ENCODE measurements at places on chromosomes 16 and 17. TPM values are rescaled to one million over a fixed set of nuclear protein-coding genes. Genes with fewer than 3 reads are reported as not detected.
A peak's percentile ranks its signal among the peaks of the same experiment; 100 is the strongest.

KCNJ12 gene
- not detected for total RNA-seq

GRCh38 chr17:9810100-9810949, 11.6 kb downstream of the GSG1L2 start:
- no peak for DNase-seq
- no peaks in the 10 kb centered on the region for H3K36me3 ChIP-seq
- no peak overlapping the region for H3K4me3 ChIP-seq

DNA sequence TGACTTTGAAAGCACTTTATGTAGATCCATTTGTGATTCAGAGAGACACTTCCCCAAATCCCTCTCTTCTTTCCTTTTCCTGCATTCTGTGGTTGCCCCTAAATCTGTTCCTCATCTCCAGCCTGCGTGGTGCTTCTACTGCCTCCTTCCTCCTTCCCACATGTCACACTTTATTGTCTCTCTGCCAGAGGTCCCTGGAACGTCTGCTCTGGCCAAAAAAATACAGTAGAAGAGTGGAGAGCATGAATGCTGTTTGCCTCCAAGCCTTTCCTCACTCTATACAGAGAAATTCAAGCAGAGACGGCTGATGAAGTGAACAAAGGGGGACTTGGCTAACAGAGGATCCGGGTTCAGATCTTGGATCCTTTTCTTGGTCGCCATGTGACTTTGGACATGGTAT, 22.8 kb upstream of the IRX3 start:
- H3K4me3 ChIP-seq = no peak overlapping the region
- no peak for DNase-seq
- no peaks in the 10 kb centered on the region for H3K36me3 ChIP-seq

DNA sequence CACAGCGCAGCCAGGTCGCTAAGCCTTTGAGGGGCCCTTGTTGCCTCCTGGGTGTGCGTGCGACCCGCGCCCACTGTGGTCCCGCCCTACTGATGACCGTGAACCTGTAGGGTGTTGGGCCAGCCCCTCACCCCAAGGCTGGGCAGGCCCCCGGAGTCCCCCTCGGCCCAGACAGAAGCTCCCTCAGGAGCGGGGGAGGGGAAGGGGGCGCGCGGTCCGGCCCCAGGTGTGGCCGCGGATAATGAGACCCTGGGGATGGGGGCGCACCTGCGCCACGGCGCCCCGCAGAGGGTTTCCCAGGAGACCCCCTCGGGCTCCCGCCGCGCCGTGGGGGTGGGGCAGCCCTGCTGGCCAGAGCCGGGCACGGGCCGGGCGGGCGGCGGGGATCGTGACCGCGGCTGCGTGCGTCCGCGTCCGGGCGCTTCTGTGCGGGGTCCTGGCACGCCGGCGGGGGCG, 358 bp upstream of the ARHGDIG start:
- H3K27ac ChIP-seq = no peak overlapping the region
- H3K27me3 ChIP-seq = peaks cover 14% of the 10 kb centered on the region
- no peak overlapping the region for H3K4me3 ChIP-seq
- H3K4me1 ChIP-seq = peaks cover 10% of the 10 kb centered on the region

DNA sequence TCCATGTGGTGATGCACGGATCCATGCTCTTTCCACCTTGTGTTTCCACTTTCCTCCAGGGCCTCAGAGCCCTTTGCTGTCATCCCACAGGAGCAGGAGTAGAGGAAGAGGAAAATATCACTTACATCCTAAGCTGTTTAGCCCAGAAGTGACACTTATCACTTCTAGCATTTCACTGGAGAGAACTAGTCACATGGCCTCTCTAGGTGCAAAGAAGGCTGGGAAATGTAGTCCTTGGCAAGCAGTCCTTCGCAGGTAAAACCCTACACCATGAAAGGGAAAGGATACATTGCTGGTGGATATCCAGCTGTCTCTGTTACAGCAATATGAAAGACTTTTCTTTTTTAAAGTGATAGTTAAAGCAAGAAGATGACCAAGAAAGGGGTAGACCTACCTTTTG, 185.9 kb downstream of the RGS9 start:
- H3K4me1 ChIP-seq = no peaks in the 10 kb centered on the region
- H3K27ac ChIP-seq = no peak overlapping the region
- no peaks in the 10 kb centered on the region for H3K27me3 ChIP-seq
- H3K36me3 ChIP-seq = no peaks in the 10 kb centered on the region
- no peak for DNase-seq
- H3K4me3 ChIP-seq = no peak overlapping the region

DNA sequence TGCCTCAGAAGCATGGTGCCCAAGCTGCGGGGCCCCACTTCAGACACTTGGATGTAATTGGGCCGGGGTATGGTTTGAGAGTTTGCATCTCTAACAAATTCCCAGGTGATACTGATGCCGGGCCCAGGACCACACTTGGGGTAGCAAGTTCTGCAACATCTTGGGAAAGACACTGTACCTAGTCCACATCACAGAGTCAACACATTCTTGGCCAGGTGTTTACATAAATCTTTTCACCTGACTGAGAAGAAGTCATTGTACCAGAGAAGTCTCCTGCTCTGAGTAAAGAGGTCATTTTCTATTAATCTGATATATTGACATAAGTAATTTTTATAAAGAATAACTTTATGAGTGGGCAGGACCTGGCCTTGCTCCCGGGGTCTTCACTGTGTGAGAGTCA, 27.5 kb downstream of the GPT2 start:
- H3K27me3 ChIP-seq = no peaks in the 10 kb centered on the region
- no peak for DNase-seq
- H3K36me3 ChIP-seq = no peaks in the 10 kb centered on the region
- H3K4me3 ChIP-seq = no peak overlapping the region

GRCh38 chr16:8044796-8045195, 545.5 kb downstream of the TMEM114 start:
- H3K4me1 ChIP-seq = no peaks in the 10 kb centered on the region
- no peak for DNase-seq
- no peaks in the 10 kb centered on the region for H3K27me3 ChIP-seq
- no peaks in the 10 kb centered on the region for H3K36me3 ChIP-seq
- no peak overlapping the region for H3K27ac ChIP-seq

MEIOC gene
- total RNA-seq = 0.16 TPM

CDH15 gene
- not detected for total RNA-seq

EIF3CL gene
- total RNA-seq = 66.5 TPM

- no peak for DNase-seq
- peaks cover 5% of the 10 kb centered on the region for H3K36me3 ChIP-seq
- no peaks in the 10 kb centered on the region for H3K27me3 ChIP-seq
- H3K4me1 ChIP-seq = peaks cover 12% of the 10 kb centered on the region
These were observed 159.6 kb downstream of the PRKCA start for GRCh38 chr17:66462010-66462409.

DNA sequence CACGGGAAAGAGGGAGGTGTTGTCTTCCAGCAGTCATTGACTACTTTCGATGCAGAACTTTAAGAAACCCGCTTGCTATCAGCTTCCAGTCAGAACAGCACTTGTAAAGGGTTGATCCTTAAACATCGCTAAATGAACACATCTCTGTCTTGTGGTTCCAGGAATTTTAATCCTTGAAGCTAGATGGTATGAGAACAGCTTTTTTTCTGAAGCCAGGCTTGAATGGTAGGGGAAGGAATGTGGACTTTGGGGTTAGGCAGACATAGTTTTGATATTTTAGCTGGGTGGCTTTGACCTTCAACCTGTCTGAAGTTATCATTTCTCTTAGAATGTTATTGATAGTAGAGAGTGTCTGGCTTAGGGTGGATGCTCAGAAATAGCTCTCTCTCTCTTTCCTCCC, 81.1 kb downstream of the RGS9 start:
- no peak overlapping the region for H3K27ac ChIP-seq
- DNase-seq = no peak
- no peaks in the 10 kb centered on the region for H3K36me3 ChIP-seq
- H3K4me3 ChIP-seq = no peak overlapping the region

DNA sequence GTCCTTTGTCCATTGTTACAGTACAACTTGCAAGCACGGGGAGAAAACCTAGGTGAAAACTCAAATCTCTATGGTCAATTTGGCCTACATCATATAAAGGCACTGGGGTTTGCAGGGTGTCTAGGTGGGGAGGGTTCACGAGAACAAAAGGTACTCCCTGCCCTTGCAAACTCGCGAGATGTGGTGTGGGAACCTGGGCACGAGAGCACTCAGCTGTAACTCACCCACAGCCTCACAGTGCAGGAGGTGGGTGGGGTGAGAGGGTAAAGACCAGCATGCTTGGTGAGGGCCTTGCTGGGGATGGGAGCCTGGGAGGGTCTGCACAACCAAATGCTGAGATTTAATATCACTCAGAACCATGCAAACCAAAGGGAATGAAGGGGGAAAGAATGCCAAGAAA, 18.4 kb upstream of the ZNF594 start:
- no peak for DNase-seq
- H3K4me1 ChIP-seq = no peaks in the 10 kb centered on the region
- no peak overlapping the region for H3K27ac ChIP-seq
- H3K4me3 ChIP-seq = no peak overlapping the region
- H3K27me3 ChIP-seq = no peaks in the 10 kb centered on the region

GRCh38 chr17:20267459-20267842, 199.9 kb downstream of the LGALS9B start:
- peak; percentile 48 for DNase-seq
- no peaks in the 10 kb centered on the region for H3K27me3 ChIP-seq

DNA sequence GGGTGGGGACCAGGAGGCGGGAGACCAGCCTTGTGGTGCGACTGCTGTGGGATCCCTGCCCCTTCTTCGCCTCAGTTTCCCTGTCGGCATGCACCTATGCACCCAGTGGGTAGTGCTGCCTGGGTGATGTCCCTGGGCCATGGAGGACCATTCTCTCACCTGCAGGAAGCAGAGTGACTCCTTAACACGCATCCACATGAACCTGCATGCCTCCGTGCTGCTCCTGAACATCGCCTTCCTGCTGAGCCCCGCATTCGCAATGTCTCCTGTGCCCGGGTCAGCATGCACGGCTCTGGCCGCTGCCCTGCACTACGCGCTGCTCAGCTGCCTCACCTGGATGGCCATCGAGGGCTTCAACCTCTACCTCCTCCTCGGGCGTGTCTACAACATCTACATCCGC, 25.2 kb downstream of the ADGRG5 start:
- no peak for DNase-seq
- H3K27ac ChIP-seq = no peak overlapping the region
- no peaks in the 10 kb centered on the region for H3K4me1 ChIP-seq
- H3K27me3 ChIP-seq = no peaks in the 10 kb centered on the region
- H3K36me3 ChIP-seq = peaks cover 15% of the 10 kb centered on the region

TRPV3 gene
- total RNA-seq = 0.49 TPM

DNA sequence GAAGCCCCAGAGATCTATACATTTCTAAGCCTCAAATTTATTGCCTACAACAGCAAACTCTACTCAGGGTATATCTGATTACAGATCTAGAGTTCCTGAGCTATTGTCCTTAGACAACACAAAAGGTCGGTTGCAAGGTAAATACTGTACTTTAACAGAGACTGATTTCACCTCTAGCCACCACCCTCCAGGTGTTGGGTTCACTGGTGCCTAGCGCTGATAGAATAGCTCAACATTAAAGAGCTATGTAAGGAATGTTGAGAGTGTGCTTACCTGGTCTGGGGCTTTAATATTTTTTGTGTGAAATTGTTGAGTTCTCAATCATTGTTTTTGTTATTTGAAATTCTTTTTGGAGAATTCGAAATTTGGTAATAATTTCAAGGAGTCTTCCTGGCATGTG, 277.0 kb upstream of the PSMD7 start:
- H3K27ac ChIP-seq = no peak overlapping the region
- no peaks in the 10 kb centered on the region for H3K4me1 ChIP-seq
- H3K27me3 ChIP-seq = no peaks in the 10 kb centered on the region
- H3K36me3 ChIP-seq = no peaks in the 10 kb centered on the region

DNA sequence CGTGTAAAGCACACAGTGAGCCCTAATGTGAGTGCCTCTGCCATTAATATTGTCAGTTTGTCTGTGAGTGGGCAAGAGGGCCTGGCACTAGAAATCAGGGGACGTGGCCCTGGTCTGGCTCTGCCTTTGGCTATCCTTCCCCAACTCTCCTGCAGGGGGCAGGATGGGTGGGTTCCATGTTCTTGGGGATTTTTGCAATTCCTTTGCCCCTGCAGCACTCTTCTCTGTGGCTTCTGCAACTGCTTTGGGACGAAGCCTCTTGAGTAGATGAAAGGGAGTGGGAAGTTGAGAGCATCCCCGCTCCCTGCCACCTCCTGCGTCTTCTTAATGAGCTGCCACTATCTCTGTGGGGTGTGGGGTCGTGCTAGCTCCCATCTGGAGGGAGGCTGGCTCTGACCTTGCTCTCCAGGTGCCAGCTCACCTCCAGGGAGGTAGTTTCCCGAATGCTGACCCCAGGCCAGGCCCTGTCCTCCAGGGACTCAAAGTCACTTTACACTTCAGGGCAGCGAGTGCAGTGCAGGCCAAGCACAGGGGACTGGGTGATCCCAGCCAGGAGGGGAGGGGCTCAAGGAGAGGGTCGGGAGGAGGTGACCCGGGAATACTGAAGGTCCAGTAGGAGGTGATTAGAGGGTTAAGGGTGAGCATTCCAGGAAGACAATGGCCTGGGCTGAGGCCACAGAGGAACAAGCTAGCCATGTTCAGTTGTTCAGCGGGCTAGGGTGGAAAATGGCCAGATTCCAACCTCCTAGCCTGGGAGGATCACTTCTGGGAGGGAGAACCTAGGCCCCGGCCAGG, 121.0 kb upstream of the NLRP1 start:
- H3K27me3 ChIP-seq = no peaks in the 10 kb centered on the region
- H3K4me1 ChIP-seq = no peaks in the 10 kb centered on the region

NME3 gene
- 36.5 TPM for total RNA-seq

C1QTNF8 gene
- not detected for total RNA-seq

PRAC2 gene
- total RNA-seq = not detected

Data from CD8-positive, alpha-beta memory T cell (primary cell).